ENCODE measurements at places on chromosomes 7 and 10. TPM values are rescaled to one million over a fixed set of nuclear protein-coding genes. Genes with fewer than 3 reads are reported as not detected.

Gene PRKCQ
- 1.5 TPM for total RNA-seq

Gene DKK1
- 1,709 TPM for total RNA-seq

GRCh38 chr7:129010075-129010474 is 44.8 kb downstream of the TNPO3 start:
- no peak for DNase-seq

DNA sequence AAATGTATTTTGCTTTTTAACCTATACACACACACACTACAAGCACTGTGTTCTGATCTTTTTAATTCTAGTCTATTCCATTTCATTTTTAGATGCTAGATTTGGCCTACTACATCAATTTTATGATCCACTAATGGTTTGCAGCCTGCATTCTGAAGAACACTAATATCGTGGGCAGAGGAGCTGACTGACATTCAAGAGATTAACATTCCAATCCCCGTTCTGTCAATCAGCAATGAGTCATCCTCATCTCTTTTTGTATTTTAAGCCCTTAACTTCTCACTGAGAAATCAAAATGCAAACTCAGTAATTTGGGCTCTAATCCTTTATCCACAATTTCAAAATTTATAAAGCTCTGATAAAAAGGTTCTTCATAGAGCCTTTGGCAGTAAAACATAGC is 47.1 kb upstream of the GAD2 start:
- DNase-seq: no peak

DNA sequence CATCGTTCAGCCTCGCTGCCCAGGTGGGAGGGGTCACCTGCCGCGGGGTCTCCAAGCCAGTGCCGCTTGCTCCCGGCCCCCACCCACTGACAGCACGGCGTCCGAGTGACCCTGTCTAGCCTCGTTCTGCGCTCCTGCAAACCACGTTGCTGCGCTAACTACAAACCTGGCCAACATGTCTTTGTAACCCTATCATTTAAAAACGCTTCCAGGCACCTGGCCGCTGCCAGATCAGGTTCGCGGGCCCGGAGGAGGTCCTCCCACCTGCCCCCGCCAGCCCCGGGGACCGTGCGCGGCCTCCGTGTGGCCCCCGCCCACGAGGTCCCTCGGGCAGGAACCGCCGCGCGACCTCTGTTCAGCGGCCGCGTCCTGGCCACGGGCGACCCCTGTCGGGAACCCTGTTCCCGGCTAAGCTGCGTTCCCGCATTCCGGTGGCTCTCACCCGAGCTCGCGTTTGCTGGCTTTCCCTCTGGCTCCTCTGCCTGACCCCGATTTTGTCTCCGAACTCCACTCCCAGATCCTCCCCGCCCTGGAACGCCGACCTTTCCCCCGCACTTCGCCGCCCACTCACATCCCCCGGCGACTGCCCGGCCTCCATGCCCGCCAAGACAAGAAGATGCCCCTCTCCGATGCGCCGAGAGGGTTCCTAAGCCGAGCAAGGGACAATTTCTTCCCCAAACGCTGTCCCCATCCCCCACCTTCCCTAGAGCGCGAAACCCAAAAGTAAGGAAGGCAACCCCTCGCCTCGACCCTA is 2.4 kb downstream of the SFMBT2 start:
- DNase-seq: no peak

Gene HGF
- total RNA-seq: not detected

Gene PARG
- 67.5 TPM for total RNA-seq

DNA sequence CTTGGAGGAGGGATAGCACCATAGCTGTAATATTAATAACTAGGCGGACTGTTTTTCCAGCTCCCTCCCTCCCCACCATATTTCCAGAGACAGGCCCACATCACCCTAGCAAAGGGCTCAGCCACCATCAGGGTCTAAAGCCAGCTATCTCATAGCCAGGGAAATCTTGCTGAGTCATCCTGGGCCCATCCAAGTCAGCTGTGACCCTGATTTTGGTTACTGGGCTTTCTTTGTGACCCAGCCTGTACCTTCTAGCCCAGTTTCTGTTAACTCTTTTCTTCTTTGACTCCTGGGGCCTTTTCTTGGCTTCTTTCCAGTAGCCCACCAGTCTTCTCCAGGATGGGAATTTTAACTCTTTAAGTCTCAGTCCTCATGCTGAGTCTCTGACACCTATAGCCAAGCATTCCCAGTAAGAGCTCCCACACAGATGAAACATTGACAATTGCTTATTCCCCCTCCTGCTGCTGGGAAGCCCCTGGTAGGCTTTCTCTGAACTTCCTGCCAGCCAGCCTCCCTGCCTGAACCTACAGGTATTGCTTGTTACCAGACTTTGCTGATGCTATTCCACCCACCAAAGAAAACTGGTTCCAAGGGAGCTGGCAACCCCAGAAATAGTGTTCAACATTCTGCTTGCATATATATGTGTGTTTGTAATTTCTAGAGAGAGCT is 34.8 kb upstream of the ADO start:
- no peak for DNase-seq
